ENCODE measurements at places on chromosomes 12 and 14.
A peak's percentile ranks its signal among the peaks of the same experiment; 100 is the strongest.

DNA sequence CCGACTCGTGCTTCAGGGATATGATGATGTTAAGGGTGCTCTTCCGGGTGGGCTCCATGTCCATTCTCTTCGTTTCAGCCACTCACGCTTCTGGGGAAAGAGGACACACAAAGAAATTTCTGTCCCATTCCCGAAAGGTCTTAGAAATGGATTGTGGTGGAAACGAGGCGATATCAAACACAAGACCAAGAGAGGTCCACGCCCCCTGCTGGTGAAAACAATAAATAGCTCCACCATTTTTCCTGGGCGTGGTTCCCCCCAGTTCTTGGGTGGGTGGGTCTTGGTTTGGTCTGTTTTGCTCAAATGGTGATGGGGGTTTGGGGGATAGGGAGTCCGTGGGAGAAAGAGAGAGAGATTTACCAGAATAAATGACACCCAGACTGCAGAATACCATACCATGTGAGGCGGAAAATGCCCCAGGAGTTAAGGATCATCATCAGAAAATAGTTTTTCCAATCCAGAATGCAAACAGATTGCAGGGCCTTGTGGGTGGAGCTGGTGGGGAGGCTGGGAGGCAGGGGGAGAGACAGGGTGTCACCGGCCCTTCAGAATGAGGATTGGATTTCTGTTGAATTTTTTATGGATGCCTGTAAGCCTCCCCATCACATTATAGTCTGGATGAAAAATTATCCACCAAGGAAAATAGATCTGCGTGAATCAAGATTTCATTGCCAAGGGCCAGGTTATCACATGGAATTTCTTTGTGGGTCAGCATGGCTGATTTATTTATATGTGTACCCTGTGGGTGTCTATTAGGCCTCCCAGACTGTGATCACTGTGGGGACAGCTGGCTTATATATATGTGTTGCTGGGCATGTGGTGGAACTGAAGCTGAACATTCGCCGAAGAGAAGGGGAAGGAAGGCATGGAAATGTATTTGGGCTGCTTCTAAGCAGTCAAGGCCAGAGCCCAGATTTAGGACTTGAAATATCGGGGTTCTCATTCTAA lies 55.8 kb downstream of the SRRM4 start:
- DNase-seq: no peak

DNA sequence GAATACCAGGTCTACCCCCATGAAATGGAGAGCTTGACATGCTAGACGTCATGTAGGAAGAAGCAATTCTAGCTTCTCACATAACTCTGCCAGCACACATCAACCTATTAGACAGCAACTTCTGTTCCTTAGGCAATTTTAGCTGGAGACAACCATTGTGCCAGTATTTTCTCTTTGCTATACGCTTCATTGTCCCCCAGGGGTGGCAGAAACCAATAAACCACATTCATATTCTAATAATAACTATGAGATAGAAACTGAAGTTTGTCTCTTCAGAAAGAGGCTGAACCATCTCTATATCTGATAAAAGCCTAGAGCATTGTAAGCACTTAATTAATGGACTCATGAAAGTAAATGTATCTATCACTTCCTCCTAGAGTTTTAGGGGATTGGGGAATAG lies 278.6 kb downstream of the FOXG1 start:
- no peak for DNase-seq

DNA sequence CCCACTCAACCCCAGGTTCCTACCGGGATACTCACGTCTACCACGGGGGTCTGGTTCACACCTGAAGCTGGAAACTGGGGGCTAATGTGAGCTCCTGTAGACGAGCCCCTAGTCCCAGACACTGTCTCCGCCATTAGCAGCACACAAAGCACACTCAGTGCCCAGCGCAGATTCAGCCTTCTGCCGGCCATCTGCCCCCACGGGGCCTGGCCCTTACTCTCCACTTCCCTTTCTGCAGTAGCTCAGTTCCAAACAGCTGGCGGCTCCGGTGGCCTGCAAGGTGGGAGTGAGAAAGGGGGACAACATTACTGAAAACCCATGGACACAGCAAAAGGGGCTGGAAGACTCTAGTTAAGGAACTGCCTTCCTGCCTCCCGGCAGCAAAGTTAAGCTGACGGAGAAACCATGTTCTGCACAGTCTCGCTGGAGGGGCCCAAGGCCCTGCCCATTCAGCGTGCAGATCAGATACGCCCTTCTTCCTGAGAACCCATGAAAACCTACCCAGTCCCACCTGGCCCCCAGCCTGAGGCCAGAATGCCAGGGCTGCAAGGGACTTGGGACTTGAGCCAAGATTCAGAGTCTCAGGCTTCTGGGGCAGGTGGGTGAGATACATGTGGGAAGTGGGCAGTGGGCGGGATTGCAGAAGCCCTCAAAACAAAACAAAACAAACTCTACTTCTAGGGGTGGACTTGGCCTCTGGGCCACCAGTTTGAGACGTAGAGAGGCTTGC lies 2.1 kb downstream of the SLC8B1 start:
- DNase-seq: no peak

DNA sequence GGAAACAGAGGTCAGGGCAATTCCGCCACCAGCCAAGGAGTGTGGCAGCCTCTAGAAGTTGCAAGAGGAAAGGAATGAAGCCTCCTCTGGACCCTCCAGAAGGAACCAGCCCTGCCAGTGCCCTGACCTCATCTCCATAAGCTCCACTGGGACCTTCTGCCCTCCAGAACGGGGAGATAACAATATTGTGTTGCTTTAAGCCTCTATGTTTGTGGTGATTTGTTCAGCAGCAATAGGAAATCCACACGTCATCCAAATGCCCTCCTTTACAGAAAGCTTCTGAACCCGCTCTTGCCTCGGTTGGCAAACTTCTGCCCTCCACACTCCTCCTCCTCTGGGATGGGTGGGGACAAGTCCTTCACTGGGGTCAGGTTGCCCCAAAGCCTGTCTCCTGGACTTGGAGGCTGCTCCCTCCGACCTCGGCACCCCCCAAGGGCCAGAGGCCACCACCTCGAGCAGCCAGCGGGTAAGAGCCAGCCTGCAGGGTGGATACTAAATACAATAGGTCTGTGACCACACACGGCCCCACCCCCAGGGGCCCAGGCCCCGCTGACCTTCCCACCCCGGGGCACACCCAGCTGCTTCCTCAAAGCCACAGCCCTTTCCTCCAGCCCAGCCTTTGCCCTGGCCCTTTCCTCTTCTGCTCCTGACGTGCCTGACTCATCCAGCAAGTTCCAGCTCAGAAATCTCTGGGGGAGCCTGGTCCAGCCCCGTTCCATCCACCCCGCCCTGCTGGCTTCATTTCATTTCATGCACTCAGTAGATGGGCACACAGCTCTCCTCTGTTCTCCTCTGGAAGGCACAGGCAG lies 58.7 kb upstream of the NCOR2 start:
- DNase-seq: peak; percentile 91

- DNase-seq: peak; percentile 19
Measured at GRCh38 chr12:24795699-24796347, 153.1 kb downstream of the BCAT1 start.

DNA sequence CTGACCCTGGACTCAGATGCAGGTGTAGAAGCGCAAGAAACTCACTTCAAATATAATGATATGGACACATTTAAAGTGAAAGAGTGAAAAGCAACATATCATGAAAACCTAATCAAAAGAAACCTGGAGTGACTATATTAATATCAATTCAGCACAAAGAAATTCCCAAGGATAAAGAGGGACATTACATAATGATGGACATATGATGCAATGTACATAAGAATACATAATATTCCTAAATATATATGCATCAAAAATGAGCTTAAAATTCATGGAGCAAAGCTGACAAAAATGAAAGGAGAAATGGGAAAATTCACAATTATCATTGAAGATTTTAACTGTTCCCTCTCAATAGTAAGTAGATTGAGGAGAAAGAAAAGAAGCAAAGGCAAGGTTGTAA lies 24.6 kb downstream of the PTPRR start:
- DNase-seq: no peak

GRCh38 chr12:69388371-69388770 lies 28.8 kb downstream of the YEATS4 start:
- peak; percentile 79 for DNase-seq

- DNase-seq: no peak
Measured at GRCh38 chr12:97899956-97900355, 437.4 kb downstream of the RMST start.

GRCh38 chr12:19434538-19434937 lies 4.8 kb upstream of the AEBP2 start:
- DNase-seq: no peak

GRCh38 chr12:121996050-121996944 lies 25.4 kb upstream of the BCL7A start:
- no peak for DNase-seq

- no peak for DNase-seq
Measured at GRCh38 chr12:61385771-61386170, 874.4 kb upstream of the USP15 start.

Data from endothelial cell of umbilical vein (primary cell).